ENCODE measurements at places on chromosomes 4 and X. TPM values are rescaled to one million over a fixed set of nuclear protein-coding genes. Genes with fewer than 3 reads are reported as not detected.

DNA sequence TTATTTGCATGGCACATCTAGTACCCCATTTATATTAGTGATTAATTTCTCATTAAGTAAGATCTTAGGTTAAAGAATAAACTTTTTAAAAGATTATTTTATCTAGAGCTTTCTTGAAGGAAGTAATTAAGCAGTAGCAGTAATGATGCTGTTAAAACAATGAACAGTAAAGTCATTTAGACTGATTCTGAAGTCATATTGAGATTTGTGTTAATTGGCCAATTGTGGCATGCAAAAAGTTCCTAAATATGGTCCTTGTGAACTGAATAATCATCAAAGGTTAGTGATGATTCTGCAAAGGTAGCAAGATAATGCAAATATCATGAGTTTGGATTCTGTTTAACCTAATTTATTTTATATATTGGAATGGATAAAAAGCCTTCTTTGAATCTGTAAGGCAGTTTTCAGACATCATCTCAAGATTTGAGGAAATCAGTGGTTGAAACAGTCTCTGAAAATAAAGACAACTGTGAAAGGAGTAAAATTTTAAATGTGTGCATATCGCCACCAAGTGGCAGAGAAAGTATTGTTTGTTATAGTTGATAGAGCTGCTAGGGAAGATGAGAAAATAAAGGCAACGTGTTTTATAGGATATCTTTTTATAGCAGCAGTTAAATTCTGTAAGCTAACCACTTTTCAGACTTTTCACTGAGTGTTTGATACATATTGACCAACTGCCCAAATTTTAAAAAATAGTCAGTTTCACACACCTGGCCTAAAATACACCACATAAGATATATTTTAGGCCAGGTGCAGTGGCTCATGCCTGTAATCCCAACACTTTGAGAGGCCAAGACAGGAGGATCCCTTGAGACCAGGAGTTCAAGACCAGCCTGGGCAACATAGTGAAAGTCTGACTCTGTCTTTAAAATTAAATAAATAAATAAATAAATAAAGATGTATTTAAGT lies 79.6 kb downstream of the CCKAR start:
- peak; percentile 55 for DNase-seq

The SMPX gene
- total RNA-seq: 2.1 TPM

- no peak for DNase-seq
Measured at GRCh38 chrX:13966071-13966792, 63.5 kb downstream of the GEMIN8 start.

GRCh38 chr4:16196482-16197393 lies 29.5 kb downstream of the TAPT1 start:
- peak; percentile 93 for DNase-seq

- no peak for DNase-seq
Measured at GRCh38 chr4:148850257-148850995, 408.2 kb upstream of the NR3C2 start.

The ATP8A1 gene
- 1.3 TPM for total RNA-seq

The HSFX4 gene
- not detected for total RNA-seq

DNA sequence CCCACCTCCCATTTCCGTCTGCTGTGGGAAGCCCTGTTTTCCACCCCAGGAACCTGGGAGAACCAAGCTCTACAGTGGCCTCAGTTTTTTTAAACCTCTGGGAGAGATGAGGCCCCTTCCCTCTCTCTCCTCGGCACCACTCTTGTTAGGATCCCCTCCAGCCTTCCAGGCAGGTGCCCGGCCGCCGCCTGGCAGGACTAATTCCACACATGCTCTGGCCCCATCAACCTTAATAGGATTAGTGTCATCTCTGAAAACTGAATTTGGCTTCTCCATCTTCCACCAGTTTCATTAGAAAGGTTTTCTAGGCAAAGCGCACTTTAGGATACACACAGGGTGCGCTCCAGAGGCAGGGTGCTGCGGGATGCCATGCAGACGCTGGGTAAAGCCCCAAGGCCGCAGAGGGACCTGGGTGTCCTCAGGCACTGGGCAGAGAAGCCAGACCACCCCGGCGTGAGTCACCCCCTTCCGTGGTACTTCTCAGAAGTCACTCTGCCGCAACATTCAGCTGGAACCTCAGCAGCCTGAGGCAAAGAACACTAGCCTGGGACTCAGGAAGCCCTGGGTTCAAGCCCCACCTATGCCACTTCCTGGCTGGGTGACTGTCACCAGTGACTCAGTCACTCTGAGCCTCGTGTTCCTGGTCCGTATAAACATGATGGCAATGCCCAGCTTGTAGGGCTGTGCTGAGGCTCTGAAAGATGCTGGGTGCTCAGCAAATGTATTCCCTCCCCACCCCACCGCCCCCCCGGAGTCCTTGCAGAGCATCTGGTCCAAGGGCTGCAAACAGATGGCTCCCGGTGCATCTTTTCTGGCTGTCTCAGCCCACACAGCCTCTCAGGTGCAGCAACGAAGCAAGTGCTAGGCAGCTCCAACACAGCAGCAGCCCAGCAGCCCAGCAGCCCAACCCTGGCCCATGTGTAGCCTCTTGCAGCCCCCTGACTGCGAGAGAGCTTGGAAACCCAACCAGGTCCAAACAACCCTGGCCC lies 29.1 kb downstream of the PPP2R2C start:
- no peak for DNase-seq
